ENCODE measurements at places on chromosomes 1 and 21.
A peak's percentile ranks its signal among the peaks of the same experiment; 100 is the strongest.

DNA sequence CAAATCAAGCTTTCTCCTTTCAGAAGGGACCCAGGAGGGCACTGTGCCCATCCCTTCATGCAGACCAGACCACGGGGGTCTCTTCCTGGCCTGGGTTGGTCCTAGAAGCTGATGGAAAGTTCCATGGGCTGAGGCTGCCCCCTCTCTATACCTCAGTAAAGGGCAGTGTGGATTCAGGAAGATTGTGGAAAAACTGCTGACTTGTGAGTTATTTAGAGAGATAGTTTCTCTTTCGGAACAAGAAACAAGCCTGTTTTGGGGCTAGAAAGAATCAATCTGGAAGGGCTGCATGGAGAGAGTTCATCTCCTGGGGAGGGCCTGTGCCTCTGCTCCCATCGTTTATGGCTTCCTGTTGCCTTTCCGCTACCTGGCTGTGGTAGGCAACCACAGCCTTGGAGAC, 803 bp downstream of the CHIT1 start:
- no peak for DNase-seq

DNA sequence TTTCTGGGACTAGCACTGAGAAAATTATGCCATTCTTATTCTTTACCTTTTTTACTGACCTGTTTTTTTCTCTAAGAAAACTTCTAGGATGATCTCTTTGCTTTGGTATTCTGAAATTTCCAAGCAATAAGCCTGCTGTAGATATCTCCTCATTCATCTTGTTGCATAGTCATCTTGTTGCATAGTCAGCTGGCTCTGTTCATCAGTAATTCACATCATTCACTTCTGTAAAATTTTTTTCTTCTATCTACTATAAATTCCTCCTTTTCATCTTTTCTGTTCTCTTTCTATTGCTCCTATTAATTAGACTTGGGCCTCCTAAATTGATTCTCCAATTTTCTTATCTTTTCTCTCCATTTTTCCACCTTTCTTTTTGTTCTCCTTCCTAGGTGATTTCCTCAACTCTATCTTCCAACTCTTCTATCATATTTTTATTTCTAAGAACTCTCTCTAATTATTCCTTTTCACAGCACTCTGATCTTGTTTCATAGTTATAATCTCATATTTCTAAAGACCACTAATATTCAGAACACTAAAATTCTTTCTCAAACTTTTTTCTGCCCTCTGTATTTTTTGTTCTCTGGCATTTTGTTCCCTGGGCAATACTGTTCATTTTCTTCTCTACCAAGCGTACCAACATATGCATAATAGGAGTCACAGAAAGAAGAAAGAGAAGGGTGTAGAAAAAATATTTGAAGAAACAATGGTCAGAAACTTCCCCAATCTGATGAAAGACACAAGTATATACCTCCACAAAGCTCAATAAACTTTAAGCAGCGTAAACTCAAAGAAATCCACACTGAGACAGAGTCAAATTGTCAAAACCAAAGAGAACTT, 17.7 kb downstream of the TUT4 start:
- DNase-seq = no peak

DNA sequence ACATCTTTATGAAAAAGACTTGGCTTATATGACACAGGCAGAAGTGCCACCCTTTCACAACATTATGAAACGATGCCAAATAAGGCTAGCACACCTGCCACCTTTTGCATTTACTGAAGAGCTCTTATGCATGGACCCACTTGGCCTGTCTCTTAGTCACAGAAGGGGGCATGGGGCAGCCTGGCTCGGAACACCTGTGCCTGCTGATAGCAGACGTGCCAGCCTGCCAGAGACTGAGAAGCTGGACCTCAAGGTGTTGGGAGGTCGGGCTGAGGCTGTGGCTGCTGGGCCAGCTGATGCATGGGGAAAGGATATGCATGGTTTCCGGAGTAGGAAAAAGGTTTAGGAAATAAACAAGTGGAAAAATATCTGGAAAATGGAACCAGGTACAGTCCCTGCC, 21.5 kb downstream of the RCAN1 start:
- DNase-seq = peak; percentile 98

GRCh38 chr1:93919780-93920179, 10.6 kb upstream of the GCLM start:
- peak; percentile 74 for DNase-seq

- no peak for DNase-seq
These were observed 18.8 kb downstream of the LAMB3 start for GRCh38 chr1:209633335-209633997.

GRCh38 chr1:93567255-93567918, 114.2 kb downstream of the BCAR3 start:
- DNase-seq = no peak

- DNase-seq = no peak
These were observed 135.0 kb downstream of the TGFB2 start for GRCh38 chr1:218480137-218480536.

DNA sequence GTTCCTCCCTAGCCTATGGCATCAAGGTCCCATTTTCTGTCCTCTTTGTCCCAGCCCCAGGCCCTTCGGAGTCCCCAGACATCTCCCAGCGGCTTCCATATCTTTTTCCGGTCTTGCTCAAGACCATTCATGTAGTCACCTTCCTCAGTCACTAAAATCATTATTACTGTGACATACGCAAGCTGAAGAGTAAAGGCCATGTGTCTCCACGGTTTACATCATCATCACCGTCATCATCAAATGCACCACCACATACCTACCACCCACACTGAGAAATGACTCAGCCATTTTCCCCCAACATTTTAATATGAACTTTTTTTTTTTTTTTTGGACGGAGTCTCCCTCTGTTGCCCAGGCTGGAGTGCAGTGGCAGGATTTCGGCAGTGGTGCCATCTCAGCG, 43.4 kb downstream of the FHAD1 start:
- DNase-seq = no peak

- peak; percentile 33 for DNase-seq
These were observed 29.8 kb downstream of the GPA33 start for GRCh38 chr1:167060141-167061072.

DNA sequence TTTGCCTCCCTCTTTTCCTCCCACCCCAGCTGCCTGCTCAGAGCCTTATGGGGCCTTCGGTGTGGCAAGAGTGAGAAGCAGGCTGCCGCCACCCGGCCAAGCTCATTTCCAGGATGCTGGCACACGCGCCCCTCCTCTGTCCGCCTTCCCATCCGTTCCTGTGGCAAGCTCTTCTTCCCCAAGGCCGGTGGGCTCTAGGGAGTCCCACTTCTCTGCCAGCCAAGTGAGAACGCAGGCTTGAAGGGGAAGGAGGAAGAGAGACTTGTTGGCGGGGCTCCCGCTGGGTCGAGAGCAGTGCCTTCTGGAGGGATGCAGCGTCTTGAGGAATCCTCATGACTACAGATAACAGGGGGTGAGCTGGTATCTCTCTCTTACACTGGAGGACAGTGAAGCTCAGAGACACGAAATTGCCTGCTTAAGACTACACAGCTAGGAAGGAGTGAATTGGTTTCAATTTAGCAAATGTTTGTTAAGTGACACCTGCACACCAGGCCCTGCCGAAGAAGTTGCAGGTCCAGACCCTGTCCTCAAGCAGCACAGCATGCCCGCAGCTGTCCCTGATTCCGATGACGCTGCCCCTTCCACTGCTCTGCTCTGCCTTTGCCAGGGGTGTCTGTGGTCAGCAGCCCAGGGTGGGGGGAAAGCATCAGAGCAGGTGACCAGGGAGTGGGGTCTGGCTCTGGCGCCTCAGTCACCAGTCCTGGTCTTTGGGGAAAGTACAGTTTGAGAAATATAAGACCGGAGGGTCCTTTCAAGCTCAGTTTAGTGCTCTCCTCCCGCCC, 40.1 kb upstream of the FOXO6 start:
- no peak for DNase-seq

GRCh38 chr1:21192284-21192683, 15.6 kb upstream of the EIF4G3 start:
- no peak for DNase-seq

- peak; percentile 94 for DNase-seq
These were observed 4.8 kb downstream of the FAAP20 start for GRCh38 chr1:2189459-2190425.

- no peak for DNase-seq
These were observed 23.0 kb upstream of the ITLN1 start for GRCh38 chr1:160907976-160908375.

- peak; percentile 64 for DNase-seq
These were observed 91.9 kb downstream of the IGSF21 start for GRCh38 chr1:18199462-18199861.

- DNase-seq = no peak
These were observed 14.5 kb upstream of the MAP3K7CL start for GRCh38 chr21:29115899-29116298.

Measured in NCI-H69 (cell line).